Stimulated activated CD8-positive, alpha-beta memory T cell treated with anti-CD3 and anti-CD28 coated beads, Interleukin-12 subunit alpha, Interleukin-12 subunit beta, amount 100 ng/mL, for 1 hour (primary cell): ENCODE measurements at places on chromosomes 1 and 21.

GRCh38 chr21:33816174-33816573 is 99.4 kb downstream of the ATP5PO start:
- DNase-seq: no peak

DNA sequence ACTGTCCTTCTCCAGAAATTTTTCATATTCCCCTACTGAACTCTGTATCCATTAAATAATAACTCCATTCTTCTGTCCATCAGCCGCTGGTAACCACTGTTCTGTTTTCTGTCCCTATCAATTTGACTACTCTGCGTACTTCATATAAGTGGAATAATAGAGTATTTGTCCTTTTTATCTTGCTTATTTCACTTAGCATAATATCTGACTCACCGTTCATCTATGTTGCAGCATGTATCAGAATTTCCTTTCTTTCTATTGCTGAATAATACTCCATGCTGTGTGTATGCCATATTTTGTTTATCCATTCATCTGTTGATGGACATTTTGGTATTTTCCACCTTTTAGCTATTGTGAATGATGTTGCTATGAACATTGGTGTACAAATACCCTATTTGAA is 71.9 kb downstream of the CEP350 start:
- DNase-seq: no peak

DNA sequence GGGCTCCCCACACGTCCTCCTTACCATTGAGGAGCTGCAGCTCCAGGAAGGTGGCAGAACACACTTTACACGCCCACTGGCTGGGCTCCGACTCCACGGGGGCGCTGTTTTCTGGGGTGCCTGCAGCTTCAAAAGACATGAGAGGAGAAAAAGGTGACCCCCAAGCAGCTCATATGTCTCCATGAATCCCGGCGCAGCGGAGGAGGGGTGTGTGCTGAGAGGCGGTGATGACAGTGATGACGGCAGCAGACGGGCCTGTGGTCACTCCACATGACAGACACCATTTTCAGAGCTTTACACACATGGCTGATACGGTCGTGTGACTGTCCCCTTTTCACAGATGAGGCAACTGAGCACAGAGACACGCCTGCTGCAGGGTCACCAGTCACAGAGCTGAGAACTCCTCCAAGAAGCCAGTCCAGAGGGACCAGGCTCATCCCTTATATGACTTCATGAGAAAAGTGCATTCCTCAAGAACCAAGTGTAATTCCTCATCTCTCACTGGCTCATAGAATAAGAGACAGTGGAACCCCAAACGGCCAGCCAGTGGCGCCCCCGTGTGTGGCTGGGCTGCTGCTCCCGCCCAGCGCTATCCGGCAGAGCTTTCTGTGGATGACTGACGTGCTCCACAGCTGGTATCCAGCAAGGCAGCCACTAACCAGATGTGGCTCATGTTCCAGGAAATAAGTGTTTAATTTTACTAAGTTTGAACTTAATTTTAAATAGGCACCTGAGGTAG is 31.9 kb downstream of the PRDM15 start:
- DNase-seq: no peak

- DNase-seq: no peak
These were observed 158.9 kb downstream of the KCNK2 start for GRCh38 chr1:215241451-215241850.

DNA sequence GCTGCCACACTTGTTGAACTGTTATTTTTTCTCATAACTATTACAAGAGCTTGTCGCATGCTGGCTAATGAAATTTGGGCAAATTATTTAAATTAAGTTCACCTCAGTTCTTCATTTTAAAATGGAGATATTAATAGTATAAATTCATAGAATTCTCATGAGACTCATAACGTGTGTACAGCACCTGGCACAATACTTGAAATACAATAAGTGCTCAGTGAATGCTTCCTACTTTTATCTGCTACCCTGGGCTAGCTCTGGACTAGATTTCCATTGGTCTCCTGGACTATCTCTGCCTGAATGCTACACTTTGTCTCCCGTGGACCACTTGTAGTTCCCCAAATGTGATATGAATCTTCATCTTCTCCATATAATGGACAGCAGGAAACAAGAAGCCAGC is 919 bp downstream of the SLAMF6 start:
- DNase-seq: no peak

DNA sequence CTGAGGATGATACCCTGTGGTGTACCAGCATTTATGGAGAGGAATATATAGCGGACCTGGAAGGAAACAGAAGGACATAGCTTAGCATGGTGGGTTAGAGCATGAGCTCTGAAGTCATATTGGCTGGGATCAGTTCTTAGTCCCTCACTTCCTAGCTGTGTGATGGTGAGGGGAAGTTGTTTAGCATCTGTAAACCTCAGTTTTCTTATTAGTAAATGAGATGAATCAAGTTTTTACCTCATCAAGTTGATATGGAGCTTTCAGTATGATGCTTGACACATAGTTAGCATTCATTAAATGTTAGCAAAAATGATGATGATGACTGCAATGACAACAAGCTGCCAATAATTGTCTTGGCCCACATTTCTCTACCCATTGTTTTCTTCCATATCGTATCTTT is 84.8 kb downstream of the NEK7 start:
- no peak for DNase-seq

DNA sequence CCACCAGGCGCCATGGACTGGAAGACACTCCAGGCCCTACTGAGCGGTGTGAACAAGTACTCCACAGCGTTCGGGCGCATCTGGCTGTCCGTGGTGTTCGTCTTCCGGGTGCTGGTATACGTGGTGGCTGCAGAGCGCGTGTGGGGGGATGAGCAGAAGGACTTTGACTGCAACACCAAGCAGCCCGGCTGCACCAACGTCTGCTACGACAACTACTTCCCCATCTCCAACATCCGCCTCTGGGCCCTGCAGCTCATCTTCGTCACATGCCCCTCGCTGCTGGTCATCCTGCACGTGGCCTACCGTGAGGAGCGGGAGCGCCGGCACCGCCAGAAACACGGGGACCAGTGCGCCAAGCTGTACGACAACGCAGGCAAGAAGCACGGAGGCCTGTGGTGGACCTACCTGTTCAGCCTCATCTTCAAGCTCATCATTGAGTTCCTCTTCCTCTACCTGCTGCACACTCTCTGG is 3.8 kb downstream of the GJB3 start:
- no peak for DNase-seq

DNA sequence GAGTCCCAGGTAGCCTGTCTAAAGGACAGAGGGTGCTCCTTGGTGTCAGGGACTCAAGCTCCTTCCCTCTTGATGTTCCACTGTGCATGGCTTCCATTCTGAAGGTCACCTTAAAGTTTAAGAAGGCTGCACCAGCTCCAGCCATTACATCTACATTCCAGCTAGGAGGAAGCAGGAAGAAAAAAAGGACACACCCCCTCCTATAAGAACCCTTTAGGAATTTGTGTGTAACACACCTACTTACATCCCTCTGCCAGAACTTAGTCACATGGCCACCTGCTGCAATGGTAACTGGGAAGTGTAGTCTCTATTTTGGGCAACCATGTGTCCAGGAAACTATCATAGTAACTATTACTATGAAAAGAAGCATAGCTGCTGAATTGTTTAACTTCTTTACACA is 161.6 kb upstream of the KLHDC7A start:
- no peak for DNase-seq

GRCh38 chr21:32207406-32207716 is 71.5 kb downstream of the MIS18A start:
- no peak for DNase-seq

GRCh38 chr1:85404408-85404807 is 60.6 kb downstream of the DDAH1 start:
- DNase-seq: no peak

GRCh38 chr1:113747376-113747775 is 11.9 kb downstream of the PHTF1 start:
- DNase-seq: no peak

- no peak for DNase-seq
These were observed 2.7 kb upstream of the PLEKHO1 start for GRCh38 chr1:150146849-150147542.
